ENCODE measurements at places on chromosomes 2 and 18.

DNA sequence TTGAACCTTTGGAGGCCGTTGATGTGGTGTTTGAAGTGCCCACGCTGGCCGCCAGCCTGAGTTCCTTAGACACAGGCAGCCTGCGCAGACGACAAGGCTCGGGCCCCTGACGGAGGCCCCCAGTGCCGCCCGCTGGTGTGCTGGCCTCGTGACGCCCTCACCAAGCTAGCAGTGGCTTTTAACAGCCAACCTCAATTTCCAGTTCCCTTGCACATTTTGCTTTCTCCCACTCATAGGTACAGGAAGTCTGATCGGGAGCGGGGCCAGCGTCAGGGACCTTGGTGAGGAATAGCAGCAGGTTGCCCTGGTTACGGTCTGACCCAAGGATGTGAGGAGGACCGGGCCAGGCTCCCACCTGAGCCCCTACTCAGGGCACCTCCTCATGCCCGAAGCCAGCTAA lies 207.6 kb upstream of the RAB12 start:
- DNase-seq = no peak

- no peak for DNase-seq
Observed at GRCh38 chr18:7476386-7476785, 90.7 kb upstream of the PTPRM start.

DNA sequence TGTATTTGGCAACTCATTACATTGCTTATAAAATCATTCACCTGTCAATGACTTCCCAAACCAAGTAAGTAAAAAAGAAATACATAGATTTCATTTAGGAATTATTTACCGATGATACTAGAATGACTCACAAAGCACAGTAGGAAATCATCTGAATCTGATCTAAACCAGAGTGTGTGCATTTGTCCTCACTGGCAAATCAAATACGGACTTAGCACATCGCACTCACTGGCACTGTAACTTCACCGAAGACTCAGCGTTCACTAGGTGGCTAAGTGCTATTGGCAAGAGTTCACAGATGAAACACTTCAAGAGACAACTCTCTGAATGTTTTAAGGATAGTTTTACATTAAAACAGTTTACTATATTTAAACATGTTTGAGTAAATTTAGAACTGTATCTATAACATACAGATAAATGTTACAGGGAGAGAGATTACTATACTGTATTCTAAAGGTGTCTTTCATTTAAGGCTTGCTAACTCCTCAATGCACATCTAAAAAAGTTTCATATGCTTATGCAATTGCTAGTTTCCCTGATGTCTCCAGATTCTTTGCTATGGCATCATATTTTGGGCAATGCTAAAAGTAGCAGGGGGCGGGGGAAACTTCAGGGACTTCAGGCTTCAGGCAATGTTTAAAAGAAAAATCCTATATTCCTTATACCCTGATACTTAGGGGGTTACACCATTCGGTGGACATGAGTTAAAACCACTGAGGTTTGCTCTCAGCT lies 48.8 kb downstream of the STK39 start:
- DNase-seq = no peak

DNA sequence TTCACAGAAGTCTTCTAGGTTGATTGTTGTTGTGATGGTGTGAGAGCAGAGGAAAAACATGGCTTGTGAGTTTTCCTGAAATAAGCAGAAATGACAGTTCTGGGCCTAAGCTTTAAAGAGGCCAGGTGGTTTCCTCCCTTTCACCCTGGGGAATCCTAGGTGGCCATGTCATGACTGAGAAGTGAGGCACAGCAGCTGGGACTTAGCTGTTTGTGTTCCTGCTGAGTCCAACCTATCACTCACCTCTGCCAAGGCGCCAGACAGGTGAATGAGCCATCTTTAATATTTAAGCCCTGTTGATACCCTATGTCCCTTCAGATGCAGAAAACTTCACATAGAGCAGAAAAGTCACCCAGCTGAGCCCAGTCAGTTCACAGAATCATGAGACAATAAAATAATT lies 384.4 kb downstream of the SLC4A3 start:
- no peak for DNase-seq

- DNase-seq = no peak
Observed at GRCh38 chr2:26892922-26893524, 45.1 kb downstream of the DPYSL5 start.

DNA sequence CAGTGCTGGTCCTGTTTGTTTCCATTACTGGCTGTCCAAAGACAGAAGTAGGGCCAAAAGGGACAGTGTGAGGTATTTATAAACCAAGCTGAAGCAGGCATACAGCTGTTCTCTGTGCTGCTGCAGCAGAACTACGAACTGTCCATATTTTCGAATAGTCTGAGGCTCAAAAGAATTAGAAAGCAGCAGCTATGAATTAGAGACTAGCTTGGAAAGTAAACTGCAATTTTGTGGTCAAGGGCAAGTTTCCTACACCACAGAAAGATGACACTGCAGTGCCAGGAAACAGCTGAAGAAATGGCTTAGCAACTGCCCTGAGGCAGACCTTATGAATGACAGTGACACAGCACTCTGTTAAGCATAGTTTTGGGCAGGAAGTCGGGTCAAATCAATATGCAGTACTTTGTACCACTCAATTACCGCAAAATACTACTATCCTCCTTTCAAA lies 125.3 kb downstream of the TMEM131 start:
- DNase-seq = no peak

- no peak for DNase-seq
Observed at GRCh38 chr2:189552991-189553404, 27.6 kb downstream of the SLC40A1 start.

- DNase-seq = no peak
Observed at GRCh38 chr2:63122921-63123320, 72.3 kb downstream of the OTX1 start.

GRCh38 chr18:8212896-8213780 lies 396.1 kb upstream of the RAB12 start:
- no peak for DNase-seq

GRCh38 chr2:180664507-180664906 lies 315.9 kb upstream of the UBE2E3 start:
- DNase-seq = no peak

- DNase-seq = no peak
Observed at GRCh38 chr2:10385501-10385900, 62.6 kb downstream of the ODC1 start.

- no peak for DNase-seq
Observed at GRCh38 chr2:26507932-26508331, 30.0 kb upstream of the OTOF start.

GRCh38 chr2:231549446-231550239 lies 19.4 kb upstream of the NMUR1 start:
- DNase-seq = no peak

DNA sequence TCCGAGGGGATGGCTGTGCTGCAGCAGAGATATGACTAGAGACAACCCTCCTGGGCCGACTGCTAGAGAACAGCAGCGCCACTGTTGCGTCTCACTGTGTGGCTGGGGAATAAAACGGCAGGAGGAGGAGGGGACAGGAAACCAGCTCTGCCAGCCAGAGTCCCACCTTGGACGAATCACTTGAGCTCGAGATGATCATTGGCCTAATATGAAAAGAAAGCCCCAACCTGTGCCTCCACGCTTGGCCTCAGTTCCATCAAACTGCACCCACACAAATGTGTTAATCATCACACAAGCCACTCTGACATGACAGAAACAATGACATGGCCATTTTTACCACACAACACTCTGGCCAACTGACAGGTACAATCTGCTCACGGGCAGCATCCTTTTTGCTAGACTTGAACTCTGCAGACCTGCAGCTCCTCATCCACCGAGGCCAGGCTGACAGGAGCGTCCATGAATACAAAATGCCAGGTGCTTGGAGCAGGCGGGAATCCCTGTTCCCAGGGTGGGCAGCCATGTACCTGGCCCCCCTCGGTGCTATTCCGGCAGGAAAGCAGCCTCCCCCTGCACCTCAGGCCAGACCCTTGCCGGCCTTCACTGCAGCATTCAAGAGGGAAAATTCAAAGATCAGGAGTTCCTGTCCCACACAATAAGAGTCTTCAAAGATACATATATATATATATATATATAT lies 52.3 kb downstream of the PARD6G start:
- no peak for DNase-seq
